ENCODE measurements at places on chromosomes 5 and 9. TPM values are rescaled to one million over a fixed set of nuclear protein-coding genes. Genes with fewer than 3 reads are reported as not detected.

The FGF1 gene
- not detected for total RNA-seq

The SLC44A1 gene
- total RNA-seq, result 5.3 TPM

The CCL27 gene
- total RNA-seq, result 0.25 TPM

The PROB1 gene
- total RNA-seq, result 6.0 TPM

The LARP1 gene
- total RNA-seq, result 231 TPM

The TXN gene
- 305 TPM for total RNA-seq

The CCDC69 gene
- total RNA-seq, result 63.5 TPM

The PLPPR1 gene
- total RNA-seq, result not detected

The FBP2 gene
- not detected for total RNA-seq
